HTR-8/SVneo (cell line): ENCODE measurements at places on chromosomes 5 and 9.

DNA sequence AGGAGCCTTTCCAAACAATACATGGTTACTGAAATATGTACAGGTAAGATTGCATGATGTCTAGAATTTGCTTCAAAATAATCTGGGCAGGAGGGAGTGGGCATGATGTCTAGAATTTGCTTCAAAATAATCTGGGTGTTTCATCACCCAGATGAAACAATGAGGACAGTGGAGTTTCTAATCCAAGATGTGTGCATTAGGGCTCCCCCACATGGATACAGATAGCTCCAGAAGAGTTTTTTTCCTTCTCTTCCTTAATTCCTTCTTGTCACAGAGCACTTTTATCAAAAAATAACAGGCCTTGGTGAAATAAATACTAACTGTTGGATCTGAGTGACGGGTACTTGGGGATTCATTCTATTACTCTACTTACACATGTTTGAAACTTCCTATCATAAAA, 14.9 kb downstream of the ATOX1 start:
- DNase-seq, result no peak

- DNase-seq, result no peak
These were observed 82.6 kb upstream of the ADAMTS19 start for GRCh38 chr5:129377504-129377903.

GRCh38 chr9:124795881-124796431, 19.0 kb downstream of the OLFML2A start:
- DNase-seq, result no peak

DNA sequence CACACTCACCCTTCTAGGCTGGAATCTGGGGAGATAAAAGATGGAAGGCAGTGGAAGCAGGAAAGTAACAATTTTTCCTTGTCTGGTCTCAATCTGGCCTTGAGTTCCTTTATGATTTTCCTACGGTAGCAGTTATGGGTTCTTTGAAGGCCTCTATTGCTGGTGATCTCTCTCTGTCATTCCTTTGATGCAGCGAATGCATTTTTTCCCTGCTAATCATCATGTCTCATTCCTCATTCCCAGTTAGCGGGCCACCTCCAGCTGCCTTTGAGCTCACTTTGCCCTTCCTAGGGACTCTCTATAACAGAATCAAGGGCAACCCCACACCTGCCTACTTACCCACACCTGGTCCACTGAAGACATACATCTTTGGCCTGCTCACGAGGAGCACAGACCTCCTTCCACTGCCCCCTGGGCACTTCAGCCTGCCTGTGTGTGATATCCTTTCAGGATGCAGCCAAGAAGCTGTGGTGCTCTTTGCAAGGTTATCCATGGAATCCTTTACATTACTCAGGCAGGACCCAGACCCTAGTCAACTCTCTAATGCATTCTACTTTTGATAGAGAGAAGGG, 191.7 kb downstream of the DRD1 start:
- DNase-seq, result no peak

- no peak for DNase-seq
These were observed 97.2 kb downstream of the F2RL2 start for GRCh38 chr5:76525956-76526355.

DNA sequence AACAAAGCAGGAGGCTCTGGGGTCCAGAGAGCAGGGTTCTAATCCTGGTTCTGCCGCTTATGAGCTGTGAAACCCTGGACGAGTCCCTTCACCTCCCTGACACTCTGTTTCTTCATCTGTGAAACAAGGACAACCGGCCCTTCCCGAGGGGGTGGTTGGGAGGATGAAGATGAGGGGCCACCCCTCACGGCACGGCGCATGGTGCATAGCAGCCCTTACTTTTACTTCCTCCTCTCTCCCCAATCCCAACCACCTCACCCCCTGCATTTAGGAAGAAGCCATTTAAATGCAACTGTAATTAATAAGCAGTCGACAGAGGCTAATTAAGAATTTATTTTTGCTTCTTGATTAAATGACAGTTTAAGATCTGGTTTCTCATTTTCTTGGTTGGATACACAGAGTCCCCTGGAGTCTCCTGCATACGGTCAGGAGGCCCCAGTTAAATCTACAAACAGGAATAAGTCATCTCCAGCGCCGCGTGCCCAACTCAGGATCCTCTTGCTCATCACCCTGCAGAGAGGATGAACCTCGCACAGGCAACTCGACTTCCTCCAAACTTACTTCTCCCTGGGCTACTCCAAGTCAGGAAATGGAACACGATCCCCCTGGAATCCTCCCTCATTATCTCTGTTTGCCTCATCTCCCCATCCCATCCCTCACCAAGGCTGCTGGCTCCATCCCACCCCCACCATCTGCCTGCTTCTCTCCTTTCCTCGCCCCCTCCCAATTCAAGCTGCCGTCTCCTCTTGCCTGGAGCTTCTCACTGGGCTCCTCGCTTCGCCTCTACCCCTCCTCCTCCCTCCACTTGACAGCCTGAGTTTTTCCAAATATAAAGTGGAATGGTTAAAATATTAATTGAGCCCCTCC, 95.9 kb downstream of the HRH2 start:
- no peak for DNase-seq

GRCh38 chr9:120107138-120107537, 472.8 kb downstream of the CDK5RAP2 start:
- DNase-seq, result no peak

- no peak for DNase-seq
These were observed 6.8 kb upstream of the FCHSD1 start for GRCh38 chr5:141657937-141658545.

DNA sequence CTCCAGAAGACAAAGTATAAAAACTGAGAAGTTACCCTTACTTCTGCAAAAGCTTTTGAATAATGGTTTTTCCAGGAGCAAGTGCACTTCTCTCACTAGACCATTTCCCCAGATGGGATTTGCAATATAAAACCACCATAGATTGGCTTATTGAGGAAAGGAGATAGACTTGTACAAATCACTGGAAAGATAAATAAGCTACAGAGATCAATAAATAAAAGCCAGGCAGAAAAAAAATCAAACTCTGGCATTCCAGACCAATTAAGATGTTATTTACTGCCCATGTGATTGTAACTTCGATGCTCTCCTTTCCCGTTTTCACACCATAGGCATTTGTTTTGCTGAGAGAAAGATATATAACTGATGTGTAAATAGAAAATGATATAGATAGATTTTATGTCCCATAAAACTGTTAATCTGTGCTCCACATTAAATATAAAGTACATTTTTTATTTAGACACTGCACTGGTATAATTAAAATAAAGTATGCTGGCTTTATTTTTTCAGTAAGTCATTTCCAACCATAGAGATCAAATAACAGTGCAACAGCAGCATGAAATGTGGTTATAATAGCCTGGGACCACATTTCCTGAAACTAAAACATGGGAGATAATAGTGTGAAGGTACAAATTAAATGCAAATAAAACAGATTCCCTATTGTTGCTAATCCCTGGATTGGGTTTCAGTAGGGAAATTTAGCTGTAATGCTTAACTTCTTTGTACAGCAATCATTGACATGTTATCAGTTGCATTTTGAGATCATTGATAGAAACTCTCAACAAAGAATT, 177.7 kb downstream of the NR2F1-AS1 start:
- DNase-seq, result no peak

- DNase-seq, result no peak
These were observed at the start of gene ACSL6 for GRCh38 chr5:132011622-132012343. ACSL6 (minus strand) TSS chr5:132011658; CDS start chr5:132011553, 105 bp downstream.

DNA sequence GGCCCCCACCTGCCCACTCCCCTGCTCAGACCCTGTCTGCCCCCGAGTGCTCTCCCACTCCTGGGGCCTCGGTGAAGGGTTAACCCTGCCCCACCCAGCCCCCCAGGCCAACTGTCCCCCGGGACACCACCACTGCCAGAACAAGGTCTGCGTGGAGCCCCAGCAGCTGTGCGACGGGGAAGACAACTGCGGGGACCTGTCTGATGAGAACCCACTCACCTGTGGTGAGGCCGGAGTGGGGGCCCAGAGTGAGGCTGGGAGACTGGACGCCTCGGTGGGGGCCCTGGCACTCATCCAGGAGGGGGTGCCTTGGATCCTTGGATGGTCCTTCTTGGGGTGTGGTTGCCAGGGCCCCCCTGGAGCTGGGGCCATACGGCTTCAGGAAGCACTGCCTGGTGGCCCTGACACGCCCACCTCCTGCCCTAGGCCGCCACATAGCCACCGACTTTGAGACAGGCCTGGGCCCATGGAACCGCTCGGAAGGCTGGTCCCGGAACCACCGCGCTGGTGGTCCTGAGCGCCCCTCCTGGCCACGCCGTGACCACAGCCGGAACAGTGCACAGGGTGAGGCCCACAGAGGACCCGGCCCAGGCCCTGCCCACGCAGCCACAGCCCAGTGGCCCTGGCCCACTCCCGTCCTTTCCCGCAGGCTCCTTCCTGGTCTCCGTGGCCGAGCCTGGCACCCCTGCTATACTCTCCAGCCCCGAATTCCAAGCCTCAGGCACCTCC, 2.1 kb downstream of the MAMDC4 start:
- no peak for DNase-seq

- DNase-seq, result no peak
These were observed 245.5 kb upstream of the RPS23 start for GRCh38 chr5:82523633-82524032.

DNA sequence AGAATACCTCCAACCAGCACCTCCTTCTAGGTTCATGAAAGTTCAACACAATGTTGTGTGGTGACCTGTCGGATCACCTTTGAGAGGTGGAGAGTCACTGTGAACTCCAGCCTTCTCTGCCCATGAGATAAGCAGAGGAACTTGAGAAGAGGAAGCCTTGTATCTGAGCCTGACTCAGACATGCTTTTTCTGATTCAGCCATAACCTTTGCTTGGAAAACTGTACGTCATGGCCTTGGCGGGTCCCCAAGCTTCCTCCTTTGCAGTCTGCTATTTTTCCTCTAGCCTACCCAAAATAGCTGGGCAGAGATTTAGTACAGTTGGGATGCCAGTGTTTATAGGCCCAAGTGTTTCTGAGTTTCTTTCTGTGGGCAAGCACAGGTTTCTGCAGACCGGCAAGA, 274.7 kb downstream of the CETN3 start:
- DNase-seq, result no peak

- no peak for DNase-seq
These were observed 173.7 kb downstream of the CARTPT start for GRCh38 chr5:71892641-71893365.

GRCh38 chr9:25519286-25519685, 159.0 kb downstream of the TUSC1 start:
- no peak for DNase-seq

DNA sequence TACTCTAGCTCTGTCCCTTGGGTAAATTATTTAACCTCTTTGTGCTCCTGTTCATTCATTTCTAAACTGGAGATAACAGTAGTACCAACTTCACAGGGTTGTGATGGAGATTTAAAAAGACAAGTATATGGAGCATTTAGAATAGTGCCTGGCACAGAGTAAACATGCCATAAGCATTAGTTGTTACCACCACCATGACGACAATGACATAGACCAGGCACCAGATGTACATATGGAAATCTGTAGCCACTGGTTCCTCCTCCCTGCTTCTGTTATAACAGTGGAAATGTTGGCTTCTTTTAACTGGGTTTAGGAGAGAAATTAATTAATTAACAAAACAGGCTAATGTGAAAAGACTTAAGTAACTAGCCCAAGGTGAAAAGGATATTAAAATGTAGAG, 217.5 kb downstream of the DENND1A start:
- no peak for DNase-seq

- no peak for DNase-seq
These were observed 16.1 kb upstream of the TSSK1B start for GRCh38 chr5:113450929-113451328.

DNA sequence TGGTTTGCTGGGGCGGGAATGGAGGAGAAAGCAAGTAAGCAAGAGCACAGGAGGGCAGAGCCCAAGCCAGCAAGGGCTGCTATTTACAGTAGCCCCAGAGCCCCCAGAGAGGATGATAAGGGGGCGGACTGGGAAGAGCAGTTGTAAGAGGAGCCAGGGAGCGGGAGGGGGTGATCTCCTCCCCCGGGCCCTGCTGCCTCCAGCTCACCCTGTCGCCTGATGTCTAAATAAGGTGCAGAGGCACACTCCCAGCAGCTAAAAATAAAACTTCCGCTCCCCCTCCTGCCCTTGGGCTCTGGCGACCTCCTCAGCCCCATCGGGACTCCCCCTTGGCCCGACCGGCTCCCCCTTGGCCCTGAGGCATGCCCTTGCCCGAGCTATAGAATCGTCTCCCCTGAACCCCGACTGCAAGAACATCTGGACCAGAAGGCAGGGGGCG, 14.4 kb upstream of the CCDC69 start:
- no peak for DNase-seq

DNA sequence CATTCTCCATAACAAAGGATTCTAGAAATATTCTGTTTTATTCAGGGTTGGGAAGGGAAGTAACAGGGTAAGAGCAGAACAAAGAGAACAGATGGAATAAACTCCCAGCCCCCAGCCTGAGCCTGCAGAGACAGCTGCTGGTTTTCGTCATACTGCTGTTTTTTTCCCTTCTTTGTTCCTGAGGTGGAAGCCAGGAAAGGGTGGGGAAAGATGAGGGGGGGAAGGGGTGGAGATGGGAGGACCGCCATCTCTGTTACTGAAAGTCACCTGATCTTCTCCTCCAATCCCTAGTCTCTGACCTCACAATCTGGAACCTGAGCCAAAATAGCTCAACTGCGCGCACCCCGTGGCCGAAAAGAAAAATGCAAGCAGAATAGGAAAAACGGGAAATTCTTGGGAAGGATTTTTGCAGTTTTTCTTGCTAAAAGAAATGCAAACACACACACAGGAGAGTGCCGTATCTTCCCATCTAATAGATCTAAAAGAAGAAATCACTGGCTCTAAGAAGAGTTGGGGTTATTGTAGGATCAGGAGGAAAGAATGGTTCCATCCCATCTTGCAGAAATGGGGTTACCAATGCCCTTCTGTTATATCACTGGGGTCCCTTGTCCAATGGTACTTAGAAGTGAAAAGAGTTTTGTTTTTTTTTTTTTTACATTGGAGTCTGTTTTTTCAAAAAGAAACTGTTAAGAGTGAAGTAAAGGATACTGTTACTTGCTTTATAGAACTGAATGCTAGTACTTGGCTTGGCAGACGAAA, 57.9 kb downstream of the DIAPH1 start:
- DNase-seq, result peak; percentile 71

DNA sequence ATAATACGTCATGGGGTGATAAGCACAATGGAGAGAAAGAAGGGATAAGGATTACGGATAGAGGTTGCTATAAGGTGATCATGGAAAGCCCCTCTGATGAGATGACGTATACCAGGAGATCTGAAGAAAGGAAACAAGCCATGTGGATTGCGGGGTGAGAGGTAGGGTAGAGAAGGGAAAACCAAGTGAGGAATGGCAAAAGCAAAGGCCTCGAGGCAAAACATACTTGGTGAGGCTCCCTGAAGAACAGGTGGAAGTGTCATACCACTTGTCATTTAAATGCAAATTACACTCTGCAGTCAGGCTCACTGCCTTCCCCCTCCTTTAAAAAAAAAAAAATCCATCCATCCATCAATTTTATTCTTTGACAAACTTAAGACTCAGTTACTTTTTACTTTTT, 420.8 kb downstream of the RAB3C start:
- DNase-seq, result no peak

- no peak for DNase-seq
These were observed 48.7 kb downstream of the CAMSAP1 start for GRCh38 chr9:135858491-135859185.

DNA sequence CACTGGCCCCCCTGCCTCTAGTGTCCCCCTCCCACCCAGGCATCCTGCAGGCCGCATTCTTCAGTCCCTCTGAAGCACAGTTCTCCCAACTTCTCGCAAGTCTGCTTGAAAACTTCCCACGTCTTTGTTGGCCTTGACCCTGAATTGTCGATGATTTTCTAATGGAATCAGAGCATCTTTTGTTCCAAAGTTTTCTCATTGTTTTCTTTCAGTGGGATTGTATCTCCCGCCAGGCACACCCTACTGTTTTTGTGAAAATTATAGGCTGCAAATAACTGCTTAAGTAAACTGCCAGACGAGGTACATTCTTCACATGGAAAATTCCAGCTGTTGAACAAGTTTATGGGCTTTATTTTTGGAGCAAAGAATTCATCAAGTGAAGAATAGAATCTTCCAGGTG, 122.6 kb upstream of the SLC25A48 start:
- DNase-seq, result no peak
